ENCODE measurements at places on chromosomes 6 and 20.

- no peak for DNase-seq
Observed at GRCh38 chr6:66772800-66773199, 1065.8 kb upstream of the EYS start.

GRCh38 chr6:105445481-105445880 lies 42.6 kb upstream of the PREP start:
- no peak for DNase-seq

GRCh38 chr6:169542491-169542890 lies 159.3 kb downstream of the WDR27 start:
- DNase-seq, result no peak

DNA sequence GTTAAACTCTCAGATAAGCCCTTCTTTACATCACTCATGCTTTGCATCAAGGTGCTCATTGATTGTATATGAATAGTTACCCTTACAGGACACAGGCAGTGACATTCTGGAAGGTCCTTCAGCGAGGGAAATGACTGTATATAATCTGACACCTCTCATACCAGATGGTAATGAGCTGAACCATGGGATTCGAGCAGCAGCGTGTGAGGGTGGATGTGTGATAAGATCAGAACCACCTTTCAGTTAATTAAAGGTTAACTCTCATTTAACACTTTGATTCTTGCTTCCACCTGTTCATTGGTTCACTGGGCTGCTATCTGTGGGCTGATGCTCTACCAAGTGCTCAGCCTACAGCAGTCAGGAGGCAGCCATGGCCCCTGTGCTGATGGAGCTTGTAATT lies 24.2 kb downstream of the NEDD9 start:
- DNase-seq, result no peak

DNA sequence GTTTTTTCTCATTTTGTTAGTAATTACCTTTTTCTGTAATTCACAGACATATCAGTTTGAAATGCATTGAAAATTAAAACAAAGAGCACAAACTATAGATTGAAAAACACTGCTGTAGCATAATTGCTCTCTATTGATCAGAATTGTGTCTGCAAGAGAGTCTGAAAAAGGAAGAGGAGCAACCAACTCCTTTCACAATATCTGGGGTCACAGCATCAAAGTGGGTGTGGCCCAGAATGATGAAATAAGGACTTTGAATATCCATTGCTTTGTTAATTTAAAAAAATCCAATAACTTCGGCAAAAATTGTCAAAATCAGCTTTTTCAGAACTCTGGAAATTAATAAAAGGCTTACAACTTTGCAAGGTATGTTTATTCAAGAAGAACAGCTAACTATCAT lies 99.2 kb downstream of the MYLK4 start:
- DNase-seq, result no peak

GRCh38 chr20:37749620-37750403 lies 56.0 kb downstream of the CTNNBL1 start:
- no peak for DNase-seq

- no peak for DNase-seq
Observed at GRCh38 chr6:149278997-149279396, 38.5 kb upstream of the TAB2 start.

DNA sequence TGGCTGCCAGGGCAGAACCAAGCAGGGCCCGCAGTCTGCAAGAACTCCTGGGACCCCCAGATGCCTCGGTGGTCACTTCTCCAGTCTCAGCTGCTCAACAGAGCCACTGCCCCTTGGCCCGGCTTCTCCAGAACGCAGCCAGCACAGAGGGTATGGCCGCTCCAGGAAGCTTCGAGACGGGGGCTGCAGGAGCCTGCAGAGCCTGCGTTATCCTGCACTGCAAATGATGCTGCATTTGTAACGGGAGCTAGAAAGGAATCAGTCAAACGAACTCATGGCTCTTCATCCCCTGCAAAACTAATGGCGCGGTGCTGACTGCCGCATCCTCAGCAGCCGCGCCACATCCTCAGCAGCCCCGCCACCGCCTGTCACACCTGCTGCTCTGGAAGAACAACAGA lies 254.9 kb downstream of the TAF4 start:
- no peak for DNase-seq

- no peak for DNase-seq
Observed at GRCh38 chr6:127176146-127176545, 57.7 kb downstream of the RSPO3 start.

- DNase-seq, result no peak
Observed at GRCh38 chr20:13648291-13649228, 9.8 kb upstream of the TASP1 start.
